ENCODE measurements at places on chromosomes 2 and 18.
A peak's percentile ranks its signal among the peaks of the same experiment; 100 is the strongest.

GRCh38 chr18:13120983-13121441, 97.5 kb upstream of the LDLRAD4 start:
- DNase-seq: peak; percentile 22

GRCh38 chr2:197706839-197707207, 1.7 kb downstream of the MARS2 start:
- no peak for DNase-seq

DNA sequence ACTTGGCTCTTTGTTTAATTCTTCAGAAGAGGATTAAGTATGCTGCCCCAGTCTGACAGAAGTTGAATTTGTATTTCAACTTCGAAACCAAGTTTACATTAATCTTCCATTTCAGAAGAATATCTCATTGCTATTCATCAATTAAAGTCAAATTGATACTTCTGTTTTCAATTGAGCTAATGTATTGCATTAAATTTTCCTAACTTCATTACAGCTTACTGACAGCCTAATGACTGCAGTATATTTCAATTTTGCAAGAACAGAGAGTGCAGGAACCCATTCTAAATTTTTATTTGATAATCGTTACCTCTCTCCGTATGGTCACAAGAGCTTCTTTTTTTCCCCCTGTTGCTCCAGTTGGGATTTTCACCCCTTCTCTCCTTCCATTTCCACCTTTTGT, 218.0 kb downstream of the CALCRL start:
- DNase-seq: no peak

DNA sequence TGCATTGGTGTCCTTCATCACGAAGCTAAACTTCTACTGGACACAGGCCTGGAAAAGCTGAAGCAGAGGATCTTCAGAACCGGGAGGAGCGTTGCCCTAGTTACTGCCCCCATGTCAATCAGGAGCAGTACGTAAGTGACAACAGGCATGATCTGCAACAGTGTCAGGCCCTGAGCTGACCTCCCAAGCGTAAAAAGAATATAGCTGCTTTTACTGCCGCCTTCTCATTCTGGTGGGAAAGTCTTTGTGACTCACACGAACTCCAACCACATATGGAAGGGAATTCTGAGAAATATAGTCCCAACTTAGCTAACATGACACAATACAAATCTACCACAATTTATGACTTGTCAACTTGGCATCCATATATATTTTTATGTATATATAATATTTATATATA, 1007.7 kb upstream of the CDH2 start:
- DNase-seq: no peak

GRCh38 chr2:37396890-37397565, 52.6 kb downstream of the QPCT start:
- no peak for DNase-seq

DNA sequence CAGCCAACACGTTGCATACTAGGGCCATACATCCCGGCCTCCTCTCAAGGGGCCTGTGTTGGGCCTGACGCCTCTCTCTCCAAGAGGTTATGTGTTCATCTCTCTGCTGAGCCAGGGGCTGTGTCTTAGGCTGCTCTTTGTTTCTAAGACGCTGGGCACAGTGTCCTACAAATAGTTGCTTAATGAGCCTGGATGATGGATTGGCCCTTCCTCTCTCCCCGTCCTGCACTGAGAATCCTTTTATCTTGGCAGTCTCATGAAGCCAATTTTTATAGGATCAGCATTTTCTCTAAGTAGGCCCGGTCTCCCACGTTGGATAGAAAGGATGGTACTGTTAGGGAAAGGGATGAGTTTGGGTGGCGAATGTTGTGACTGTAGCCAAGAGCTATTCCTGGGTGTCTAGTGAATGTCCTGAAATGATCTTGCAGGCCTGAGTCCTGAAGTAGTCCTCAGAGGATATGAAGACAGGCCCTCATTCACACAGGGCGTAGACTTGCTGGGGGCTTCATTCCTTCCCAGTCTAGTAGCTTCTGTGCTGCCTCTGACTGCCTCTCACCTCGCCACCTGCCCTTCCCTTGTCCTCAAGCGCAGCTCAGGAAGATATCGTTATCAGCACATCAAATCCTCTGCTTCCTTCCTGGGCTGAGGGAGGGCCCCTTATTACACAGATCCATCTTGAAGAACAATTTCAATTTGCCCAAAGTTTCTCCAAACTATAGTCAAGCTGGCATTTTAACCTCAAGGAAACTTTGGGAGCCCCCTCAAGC, 8.8 kb downstream of the LBH start:
- DNase-seq: no peak

DNA sequence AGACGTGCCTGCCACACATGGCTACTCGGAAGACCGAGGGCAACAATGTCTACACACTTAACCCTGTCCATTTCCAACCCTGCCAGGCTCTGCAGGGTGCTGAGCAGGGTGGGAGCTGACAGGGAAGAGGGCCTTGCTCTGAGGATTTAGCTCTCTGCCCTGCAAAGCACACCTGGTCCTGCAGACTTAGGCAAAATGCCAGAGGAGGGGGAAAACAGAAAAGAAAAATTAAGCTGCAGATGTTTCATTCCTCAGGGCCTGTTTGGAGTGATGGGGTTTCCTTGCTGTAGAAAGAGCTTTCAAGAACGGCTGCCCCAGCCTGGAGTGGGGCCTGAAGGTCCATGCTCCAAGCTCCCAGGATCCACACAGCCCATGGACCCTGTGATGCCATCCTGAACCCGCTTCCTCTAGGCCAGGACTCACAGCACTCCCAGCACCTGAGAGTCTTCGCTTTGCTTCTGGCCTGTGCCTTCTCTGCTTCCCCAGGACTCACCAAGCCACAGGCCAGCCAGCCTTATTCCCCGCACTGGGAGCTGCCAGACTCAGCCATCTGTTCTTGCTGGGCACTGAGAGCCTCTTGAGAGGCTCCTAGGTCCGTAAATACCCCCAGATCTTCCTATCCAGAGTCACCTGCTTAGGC, 9.1 kb upstream of the TEX51 start:
- no peak for DNase-seq

- DNase-seq: no peak
These were observed 593.2 kb upstream of the ZNF804A start for GRCh38 chr2:184004948-184005672.

GRCh38 chr2:209331291-209331844, 92.5 kb upstream of the MAP2 start:
- no peak for DNase-seq

GRCh38 chr2:153622285-153622684, 143.7 kb upstream of the RPRM start:
- DNase-seq: no peak

- no peak for DNase-seq
These were observed 5.7 kb downstream of the SCN3A start for GRCh38 chr2:165198181-165198580.
